Mammary microvascular endothelial cell (primary cell): ENCODE measurements at places on chromosomes 12 and 14. TPM values are rescaled to one million over a fixed set of nuclear protein-coding genes. Genes with fewer than 3 reads are reported as not detected.

Gene SLC6A13
- not detected in 2 replicates for total RNA-seq

Gene DTX1
- total RNA-seq = not detected in 2 replicates

Gene ARMH4
- total RNA-seq = 0.59 and 1.8 TPM in 2 replicates

Gene AP5M1
- 24.7 and 29.2 TPM in 2 replicates for total RNA-seq

Gene KRR1
- total RNA-seq = 29.0 and 44.7 TPM in 2 replicates

Gene RPS6KL1
- 11.1 and 14.0 TPM in 2 replicates for total RNA-seq
